Natural killer cell (primary cell): ENCODE measurements at places on chromosomes 13 and 19. TPM values are rescaled to one million over a fixed set of nuclear protein-coding genes. Genes with fewer than 3 reads are reported as not detected.

The CRX gene
- not detected for total RNA-seq

The VSTM2B gene
- not detected for total RNA-seq

The NRTN gene
- 0.33 TPM for total RNA-seq

The HIPK4 gene
- not detected for total RNA-seq

The CYP4F3 gene
- 3.4 TPM for total RNA-seq

The LILRB5 gene
- total RNA-seq: 0.09 TPM

The MISP3 gene
- total RNA-seq: 4.1 TPM

The CEACAM4 gene
- total RNA-seq: 0.52 TPM

The SELENOV gene
- not detected for total RNA-seq

The C19orf81 gene
- not detected for total RNA-seq

DNA sequence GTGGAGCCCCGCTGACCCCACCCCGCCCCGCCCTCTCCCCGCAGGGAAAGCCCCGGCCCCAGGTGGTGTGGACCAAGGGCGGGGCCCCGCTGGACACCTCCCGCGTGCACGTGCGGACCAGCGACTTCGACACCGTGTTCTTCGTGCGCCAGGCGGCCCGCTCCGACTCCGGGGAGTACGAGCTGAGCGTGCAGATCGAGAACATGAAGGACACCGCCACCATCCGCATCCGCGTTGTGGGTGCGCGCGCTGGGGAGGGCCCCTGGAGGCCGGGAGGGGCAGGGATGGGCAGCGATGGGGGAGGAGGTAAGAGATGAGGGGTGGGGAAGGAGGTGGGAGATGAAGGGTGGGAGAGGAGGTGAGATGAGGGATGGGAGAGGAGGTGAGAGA, 17.2 kb upstream of the EMC10 start:
- DNase-seq: no peak

- no peak for DNase-seq
Observed at GRCh38 chr19:38642176-38642575, 5.3 kb upstream of the ACTN4 start.

DNA sequence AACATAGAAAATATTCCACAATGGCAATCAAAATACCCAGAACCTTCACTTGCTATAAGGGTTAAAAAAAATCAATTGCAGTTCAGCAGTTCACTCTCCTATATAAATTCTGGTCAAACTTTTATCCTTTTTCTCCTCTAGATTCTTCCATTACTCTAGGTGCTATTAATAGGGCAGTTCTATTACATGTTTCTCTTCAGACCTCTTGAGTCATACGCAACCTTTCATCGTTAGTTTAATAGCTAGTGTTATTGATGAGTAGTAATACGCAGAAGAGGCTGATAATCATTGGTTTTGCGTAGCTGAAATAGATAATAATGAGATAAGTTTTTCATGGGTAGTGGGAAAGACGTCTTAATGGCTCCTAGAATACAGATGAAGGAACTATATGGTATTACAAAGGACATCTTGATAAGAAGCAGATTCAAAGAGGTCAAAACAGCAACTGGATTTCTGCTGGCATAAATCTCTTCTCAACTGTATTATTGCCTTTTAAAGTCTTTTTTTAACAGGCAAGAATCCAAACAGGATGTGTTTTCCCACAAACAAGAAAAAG, 118.3 kb upstream of the STARD13 start:
- no peak for DNase-seq

GRCh38 chr13:109410868-109411267, 375.5 kb downstream of the IRS2 start:
- DNase-seq: no peak

GRCh38 chr13:85095418-85096272, 703.6 kb downstream of the SLITRK6 start:
- no peak for DNase-seq

GRCh38 chr19:12664406-12665280, 1.9 kb downstream of the MAN2B1 start:
- no peak for DNase-seq

DNA sequence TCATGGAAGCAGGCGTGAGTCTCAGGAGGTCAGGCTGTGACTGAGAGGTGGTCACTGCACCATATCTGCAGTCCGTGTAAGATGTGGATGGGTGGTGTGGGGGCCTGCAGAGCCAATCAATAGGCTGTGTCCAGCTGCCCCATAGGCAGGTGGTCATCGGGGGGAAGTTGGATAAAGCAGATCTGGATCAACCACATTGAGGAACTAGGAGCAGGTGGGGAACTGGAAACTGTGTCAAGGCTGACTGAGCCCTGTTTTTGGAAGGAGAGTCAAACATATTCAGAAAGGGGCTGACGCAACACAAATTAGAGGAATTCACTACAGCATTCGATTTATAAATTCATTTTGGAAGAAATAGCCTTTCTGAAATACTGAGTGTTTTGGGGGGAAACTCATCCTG, 15.0 kb downstream of the CLEC4M start:
- no peak for DNase-seq

GRCh38 chr13:31073859-31074718, 87.6 kb downstream of the HSPH1 start:
- DNase-seq: peak; percentile 10

- DNase-seq: no peak
Observed at GRCh38 chr19:10018263-10018662, 5.0 kb downstream of the RDH8 start.

DNA sequence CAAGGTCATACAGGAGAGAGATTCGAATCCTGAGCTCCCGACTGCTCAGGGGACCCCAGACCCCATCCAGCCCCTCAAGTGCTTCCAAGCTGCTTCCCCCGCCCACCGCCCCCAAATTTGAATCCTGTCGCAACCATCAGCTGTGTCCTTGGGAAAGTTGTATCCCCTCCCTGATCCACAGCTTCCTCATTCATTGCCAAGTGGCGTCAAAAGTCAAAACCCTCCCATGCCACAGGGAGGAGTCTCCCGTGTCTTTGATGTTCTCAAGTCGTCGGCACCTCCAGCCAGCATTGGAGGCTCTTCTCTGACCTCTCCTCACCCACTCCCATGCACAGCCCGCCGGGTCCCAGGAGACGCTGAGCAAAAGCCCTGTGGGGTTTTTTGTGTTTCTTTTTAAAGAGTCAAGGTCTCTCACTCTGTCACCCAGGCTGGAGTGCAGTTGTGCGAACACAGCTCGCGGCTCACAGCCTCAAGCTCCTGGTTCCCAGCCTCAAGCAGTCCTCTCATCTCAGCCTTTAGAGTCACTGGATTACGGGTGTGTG, 2.8 kb upstream of the IFI30 start:
- no peak for DNase-seq

DNA sequence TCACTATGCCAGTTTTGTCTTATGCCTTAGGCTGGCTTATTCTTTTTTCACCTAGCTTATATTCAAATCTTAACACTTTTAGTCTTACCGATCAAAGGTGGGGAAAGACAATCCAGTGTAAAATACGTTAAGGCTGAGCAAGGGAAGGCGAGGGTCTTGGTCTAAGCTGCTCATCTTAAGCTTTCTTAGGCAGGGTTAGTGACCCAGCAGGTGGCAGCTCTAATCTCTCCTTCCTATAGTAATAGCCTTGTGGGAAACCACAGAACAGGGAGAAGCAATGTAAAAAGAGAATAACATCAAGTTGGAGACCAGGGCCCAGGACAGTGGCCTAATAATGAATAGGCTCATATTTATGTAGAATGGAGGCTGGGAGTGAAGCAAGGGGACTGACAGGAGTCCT, 45.9 kb downstream of the COG3 start:
- DNase-seq: no peak

GRCh38 chr19:41545547-41545946, 30.4 kb upstream of the CEACAM21 start:
- DNase-seq: peak; percentile 66

- no peak for DNase-seq
Observed at GRCh38 chr13:109700176-109700575, 86.2 kb downstream of the IRS2 start.

- no peak for DNase-seq
Observed at GRCh38 chr13:112252804-112253590, 123.2 kb upstream of the SPACA7 start.

DNA sequence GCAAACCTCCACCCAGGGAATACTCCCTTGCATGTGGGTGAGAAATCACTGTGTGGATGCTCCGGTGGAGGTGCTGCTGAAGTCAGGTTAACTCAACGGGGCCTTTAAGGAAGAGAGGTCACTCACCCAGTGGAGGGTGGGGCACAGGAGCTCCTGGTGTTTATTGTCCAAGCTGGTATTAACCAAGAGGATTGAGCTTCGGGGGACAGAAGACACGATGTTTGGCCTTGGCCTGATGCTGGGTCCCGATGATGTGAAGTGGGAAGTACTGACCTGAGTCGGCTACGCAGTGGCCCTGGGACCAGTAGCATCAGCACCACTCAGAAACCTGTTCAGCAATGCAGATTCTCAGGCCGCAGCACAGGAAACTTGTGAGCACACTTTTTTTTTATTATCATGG, 85.7 kb upstream of the WASF3 start:
- no peak for DNase-seq

GRCh38 chr13:46341112-46341711, 45.8 kb downstream of the RUBCNL start:
- no peak for DNase-seq

- no peak for DNase-seq
Observed at GRCh38 chr13:42246541-42246940, 25.4 kb upstream of the AKAP11 start.
